ENCODE measurements at places on chromosomes 5 and 9.

GRCh38 chr5:76326577-76327302 is 76.3 kb upstream of the IQGAP2 start:
- DNase-seq, result no peak

DNA sequence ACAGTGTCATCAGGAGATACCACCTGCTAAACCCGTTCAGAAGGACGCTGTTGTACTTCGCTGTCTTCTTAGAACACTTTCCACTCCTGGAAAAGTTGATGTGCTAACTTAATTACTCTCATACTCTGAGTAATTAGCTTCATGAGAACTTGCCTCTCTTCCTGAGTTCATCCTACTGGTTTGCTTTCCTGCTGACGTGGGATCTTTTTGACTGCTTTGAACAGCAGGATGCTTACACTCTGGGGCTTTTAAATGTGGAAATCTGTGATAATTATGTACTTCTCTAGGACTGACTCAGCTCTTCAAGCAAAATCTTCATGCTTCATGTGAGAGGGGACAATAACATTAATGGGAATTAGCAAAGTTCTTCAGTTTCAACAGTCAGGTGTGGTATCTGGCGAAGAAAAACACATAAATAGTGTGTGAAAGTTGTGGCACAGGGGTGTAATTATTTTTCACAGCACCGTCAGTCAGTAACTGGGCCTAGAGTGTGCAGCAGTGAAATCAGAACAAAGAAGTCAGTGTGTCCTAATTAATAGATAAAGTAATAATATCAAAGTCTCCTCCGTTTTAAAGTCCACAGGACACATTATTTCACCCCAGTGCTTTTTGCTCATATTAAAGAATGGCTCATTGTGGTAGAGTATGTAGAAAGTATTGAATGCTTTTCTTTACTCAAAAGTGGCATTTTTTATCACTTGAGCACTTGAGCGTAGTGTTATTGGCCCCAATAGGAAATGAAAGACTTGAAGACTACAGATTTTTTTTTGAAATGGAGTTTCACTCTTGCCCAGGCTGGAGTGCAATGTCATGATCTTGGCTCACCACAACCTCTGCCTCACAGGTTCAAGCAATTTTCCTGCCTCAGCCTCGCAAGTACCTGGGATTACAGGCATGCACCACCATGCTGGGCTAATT is 140.9 kb upstream of the DMRT1 start:
- no peak for DNase-seq

DNA sequence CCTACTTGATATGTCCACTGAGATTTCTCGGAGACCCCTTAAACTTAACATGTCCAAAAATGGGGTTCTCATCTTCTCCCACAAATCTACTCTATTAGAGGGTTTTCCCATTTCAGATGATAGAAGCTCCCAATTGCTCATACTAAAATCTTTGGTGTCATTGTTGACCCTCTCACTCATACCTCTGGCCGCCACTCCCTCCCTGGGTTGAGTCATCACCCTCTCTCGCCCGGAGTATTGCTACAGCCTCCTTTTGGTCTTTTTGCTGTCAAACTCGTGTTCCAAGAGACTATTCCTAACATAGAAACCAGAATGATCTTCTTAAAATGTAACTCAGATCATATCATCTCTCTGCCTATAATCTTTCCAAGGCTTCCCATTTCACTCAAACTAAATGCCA is 91.0 kb upstream of the GNAQ start:
- peak; percentile 14 for DNase-seq

GRCh38 chr9:77464661-77465060 is 183.5 kb downstream of the GNA14 start:
- peak; percentile 68 for DNase-seq
